Stimulated activated CD4-positive, alpha-beta T cell treated with anti-CD3 and anti-CD28 coated beads, Interleukin-4, amount 100 ng/mL, for 24 hours (primary cell): ENCODE measurements at places on chromosomes 4 and X.

GRCh38 chr4:107304699-107305286, 268.7 kb upstream of the DKK2 start:
- no peak for DNase-seq

- no peak for DNase-seq
Observed at GRCh38 chrX:17833954-17834353, 27.1 kb downstream of the RAI2 start.

DNA sequence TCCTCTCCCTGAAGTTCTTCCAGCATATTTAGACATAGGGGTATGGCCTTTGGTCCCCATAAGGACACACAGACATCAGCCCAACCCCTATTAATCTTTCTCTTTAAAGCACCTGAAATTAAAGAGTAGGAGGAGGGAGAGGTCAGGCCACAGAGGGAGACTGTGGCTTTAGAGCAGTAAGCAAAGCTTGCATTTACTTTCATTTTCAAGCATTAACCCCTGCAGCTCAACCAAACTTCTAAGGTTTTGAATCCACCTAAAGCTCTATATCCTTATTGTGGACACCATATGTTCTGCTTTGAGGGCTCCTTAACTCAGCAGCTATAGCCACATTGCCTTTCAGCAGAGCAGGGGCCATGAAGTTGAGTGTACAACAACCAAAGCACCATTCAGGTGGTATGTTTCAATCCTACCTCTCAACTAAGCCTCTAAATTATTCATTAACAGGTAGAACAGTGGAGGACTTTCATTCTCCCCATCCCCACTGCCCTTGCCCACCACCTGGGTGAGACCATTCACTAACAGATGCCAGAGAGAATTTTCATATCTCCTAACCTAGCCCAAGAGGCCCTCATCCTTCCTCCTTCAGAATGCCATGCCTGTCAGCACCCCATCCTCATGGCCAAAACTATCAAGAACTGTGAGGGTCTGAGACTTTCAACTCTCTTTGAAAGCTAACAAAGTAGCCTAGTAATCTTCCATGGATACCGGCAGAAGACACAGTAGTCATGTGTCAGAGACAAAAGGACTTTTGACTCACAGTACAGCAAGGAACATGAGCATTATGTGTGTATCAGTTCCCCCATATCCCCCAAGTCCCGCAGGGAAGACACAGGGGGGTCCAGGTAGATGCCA, 20.8 kb downstream of the LIN54 start:
- no peak for DNase-seq

DNA sequence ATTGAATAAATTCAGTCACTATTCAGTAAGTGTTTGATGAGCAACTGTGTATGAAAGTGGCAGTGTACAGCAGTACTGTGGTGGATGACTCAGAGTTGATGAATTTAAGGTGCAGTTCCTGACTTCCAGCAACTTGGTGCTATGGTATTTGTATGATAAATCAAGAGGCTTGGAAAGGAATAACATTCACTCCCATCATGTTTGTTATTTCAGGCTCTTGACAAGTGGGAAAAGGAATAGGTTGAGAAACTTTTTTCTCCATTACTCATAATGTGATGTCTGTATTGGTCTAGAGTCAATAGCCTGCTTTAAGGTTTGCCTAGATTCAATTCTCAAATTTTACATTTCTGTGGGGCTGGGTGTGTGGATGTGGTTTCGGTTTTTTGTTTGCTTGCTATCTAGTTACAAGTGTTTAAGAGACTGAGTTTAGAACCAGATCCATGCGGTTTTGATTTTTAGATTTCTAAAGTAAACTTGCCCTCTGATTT, 35.1 kb upstream of the CYP2U1 start:
- no peak for DNase-seq

DNA sequence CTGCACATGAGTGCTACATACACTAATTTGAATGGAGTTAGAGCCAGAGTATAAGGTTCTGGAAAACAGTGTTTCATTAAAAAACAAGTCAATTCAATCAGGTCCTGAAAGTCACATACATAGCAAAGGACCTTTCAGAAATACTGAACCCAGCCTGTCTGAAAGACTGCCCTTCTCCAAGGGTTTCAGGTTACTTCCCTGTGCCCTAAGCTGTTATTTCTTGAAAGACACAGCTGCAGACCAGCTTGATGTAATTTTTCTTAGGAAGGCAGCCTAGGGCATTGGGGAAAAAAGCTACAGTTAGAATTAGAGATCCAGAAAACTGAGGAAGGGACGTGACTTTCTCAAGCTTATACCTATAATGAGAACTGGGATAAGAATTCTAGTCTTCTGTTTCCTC, 155.9 kb upstream of the MAOA start:
- no peak for DNase-seq

- no peak for DNase-seq
Observed at GRCh38 chrX:45715748-45716147, 515.1 kb upstream of the DIPK2B start.

GRCh38 chrX:11770320-11770719, 12.3 kb downstream of the MSL3 start:
- DNase-seq, result peak; percentile 51

DNA sequence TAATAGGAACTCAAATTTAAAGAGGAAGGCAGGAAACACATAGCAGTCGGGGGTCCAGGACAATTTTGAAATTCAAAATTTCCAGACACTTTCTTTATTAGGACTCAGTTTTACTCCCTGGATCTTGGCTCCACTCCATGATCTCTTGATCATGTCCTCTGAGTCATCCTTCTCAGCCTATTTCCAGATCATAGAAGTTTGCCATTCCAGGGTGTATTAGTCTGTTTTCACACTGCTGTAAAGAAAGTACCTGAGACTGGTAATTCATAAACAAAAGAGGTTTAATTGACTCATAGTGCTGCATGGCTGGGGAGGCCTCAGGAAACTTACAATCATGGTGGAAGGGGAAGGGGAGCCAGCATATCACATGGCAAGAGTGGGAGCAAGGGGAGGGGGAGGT, 564.7 kb upstream of the ACTRT1 start:
- DNase-seq, result no peak

DNA sequence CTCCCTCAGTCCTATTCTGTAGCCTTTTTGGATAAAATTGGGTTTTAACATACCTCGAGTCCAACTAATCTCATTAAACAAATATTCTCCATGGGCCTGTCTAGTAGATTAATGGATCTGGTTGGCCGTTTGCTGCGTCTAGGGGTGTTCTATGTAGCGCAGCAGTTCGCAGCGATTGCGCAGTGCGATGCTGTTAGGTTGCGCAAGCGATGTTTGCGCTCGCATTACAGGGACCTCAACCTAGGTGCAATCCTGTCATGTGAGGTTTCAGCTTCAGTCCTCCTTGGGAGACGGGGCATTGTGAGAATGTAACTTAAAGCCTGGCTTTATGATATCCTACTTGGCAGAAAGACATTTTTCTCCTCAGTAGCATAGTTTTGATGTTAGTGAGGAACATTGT, 14.0 kb downstream of the OGT start:
- DNase-seq, result no peak

- no peak for DNase-seq
Observed at GRCh38 chr4:2177443-2178093, 64.4 kb downstream of the HAUS3 start.

GRCh38 chr4:152633118-152633517, 46.7 kb downstream of the TMEM154 start:
- DNase-seq, result no peak

DNA sequence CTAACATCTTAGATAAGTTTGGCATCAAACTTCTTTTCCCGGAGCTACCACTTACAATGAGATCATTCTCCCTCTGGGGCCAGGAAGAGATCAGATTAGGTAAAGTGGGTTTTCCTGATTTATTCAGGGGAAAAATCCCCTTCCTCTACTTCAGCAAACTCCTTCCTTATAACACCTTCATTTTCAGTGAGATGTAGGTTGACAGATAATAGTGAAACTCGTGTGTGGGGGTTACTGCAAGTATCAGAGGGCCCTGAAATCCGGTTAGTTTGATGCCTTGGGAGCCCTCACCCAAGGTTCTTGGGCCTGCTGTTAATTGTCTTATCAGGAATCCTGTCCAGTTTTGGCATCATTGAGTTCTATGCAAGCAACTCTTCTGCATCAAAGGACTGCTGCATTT, 10.8 kb downstream of the FTHL17 start:
- DNase-seq, result no peak

- no peak for DNase-seq
Observed at GRCh38 chr4:174709526-174709925, 119.5 kb downstream of the GLRA3 start.

GRCh38 chr4:165053645-165054044, at the start of gene TRIM75:
TSS of gene TRIM75 (plus strand) at chr4:165053866. CDS start at chr4:165059148, 5,282 bp downstream.
- no peak for DNase-seq

- DNase-seq, result no peak
Observed at GRCh38 chrX:13748486-13748885, 13.9 kb downstream of the OFD1 start.

DNA sequence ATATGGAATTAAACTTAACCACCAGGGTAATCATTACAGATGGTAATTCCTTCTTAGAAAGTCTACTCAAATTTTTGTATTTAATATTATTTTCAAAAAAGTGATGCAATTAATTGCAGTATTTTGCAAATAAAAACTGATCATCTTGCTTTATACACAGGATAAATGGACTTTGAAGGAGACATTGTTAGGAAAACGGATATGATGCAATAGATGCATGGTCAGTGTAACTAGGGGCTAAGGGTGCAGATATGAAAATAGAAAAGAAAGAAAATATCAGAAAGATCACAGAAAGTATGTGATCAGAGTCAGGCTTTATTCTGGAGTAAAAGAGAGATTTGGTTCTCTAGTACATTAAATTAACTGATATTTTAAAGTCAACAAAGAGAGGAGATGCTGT, 401.7 kb downstream of the TLL1 start:
- no peak for DNase-seq

GRCh38 chr4:81135501-81135900, 79.5 kb downstream of the PRKG2 start:
- no peak for DNase-seq

DNA sequence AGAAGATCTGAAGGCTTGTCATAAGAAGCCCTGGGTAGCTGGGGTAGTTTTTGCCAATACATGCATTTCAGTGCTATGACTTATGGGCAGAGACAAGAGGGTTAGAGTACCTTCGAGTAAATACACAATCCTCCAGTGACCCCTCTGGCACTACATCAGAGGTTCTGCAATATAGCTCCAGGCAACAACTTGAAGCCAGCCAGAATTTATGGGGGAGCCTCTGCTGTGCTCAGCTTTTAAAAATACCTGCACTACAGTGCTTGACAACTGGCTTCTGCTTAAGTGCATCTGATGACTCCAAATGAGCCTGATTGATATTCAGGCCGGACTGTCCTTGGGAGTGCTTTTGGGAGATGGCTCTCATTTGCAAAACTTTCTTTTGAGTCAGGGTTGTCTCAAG, 44.9 kb upstream of the SMAD1 start:
- no peak for DNase-seq

DNA sequence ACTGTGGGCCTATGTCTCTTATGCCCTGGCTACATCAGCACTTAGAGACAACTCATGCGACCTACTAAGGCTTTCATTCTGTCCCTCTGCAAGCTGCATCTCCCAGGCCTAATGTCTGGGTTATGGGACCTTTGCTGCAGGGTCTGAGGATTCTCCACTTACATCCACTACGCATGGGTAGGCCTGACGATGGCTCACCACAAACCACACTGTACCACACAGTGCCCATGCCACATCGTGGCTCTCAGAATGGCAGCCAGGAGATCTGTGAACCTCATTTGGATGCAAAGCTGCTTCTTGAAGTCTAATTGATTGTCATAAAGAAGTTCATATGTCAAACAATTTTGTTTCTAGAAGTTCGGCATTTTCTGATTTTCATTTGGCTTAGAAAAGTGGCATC, 84.6 kb upstream of the BEND4 start:
- DNase-seq, result no peak

DNA sequence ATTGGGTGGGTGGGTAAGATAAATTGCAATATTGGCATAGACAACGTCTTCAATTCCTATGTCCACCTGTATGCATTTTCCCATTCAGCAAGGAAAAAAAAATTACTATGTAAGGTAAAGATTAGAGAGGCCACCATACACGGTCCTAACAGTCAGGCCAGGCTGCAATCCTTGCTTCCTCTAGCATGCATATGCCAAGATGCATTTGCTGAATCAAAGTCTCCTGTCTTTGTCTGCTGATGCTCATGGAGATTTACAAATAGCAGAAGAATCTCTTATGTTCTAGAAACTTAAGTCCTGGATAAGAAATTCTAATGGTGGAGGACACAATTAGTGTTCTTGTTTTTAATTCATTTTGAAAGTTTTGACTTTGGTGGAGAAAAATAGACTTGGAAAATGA, 206.8 kb downstream of the PDGFC start:
- no peak for DNase-seq
